ENCODE measurements at places on chromosomes 7 and 10. TPM values are rescaled to one million over a fixed set of nuclear protein-coding genes. Genes with fewer than 3 reads are reported as not detected.

DNA sequence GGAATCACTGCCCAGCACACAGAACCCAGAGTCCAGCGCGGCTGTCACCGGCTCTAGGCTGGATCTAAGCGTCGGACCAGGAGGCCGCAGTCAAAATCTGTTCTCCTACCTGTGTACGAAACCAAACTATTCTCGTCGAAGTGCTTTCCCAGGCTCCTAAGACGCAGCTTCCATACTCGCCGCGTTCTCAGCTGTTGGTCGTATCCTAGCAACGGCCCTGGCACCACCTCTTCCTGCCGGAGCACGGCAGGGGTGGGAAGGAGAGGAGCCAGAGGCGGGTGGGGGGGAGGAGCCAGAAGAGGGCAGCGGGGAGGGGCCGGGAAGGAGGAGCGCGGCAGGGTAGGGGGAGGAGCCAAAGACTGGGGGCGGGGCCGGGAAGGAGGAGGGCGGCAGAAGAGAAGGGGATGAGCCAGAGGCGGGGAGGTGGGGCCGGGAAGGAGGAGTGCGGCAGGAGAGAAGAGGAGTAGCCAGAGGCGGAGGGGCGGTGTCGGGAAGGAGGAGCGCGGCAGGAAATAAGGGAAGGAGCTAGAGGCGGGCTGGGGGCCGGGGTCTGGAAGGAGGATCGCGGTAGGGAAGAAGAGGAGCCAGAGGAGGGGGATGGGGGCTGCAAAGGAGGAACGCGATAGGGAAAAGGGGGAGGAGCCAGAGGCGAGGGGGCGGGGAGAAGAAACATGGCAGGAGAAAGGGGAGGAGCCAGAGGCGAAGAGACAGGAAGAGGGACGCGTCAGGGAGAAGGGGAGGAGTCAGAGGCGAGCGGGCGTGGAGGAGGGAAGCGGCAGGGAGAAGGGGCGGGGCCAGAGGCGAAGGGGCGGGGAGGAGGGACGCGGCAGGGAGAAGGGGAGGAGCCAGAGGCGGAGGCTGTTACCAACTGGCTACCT lies at the start of gene IQUB:
IQUB (minus strand) TSS at position 213 of the 878 bp plus-strand sequence. CDS start 22,255 bp downstream, outside the sequence.
- peaks cover 5% of the 10 kb centered on the region for H3K4me1 ChIP-seq
- peak within 1 kb of the TSS; percentile 97 for H3K27ac ChIP-seq
- no peaks in the 10 kb centered on the region for H3K27me3 ChIP-seq
- no peaks in the 10 kb centered on the region for H3K36me3 ChIP-seq
- peak; percentile 95 for DNase-seq

Gene CRYGN
- not detected for polyA plus RNA-seq

GRCh38 chr10:30151581-30152389 lies 92.4 kb upstream of the JCAD start:
- H3K27me3 ChIP-seq: no peaks in the 10 kb centered on the region
- no peak overlapping the region for H3K27ac ChIP-seq
- H3K36me3 ChIP-seq: no peaks in the 10 kb centered on the region
- DNase-seq: peak; percentile 88
- no peak overlapping the region for H3K4me3 ChIP-seq

Gene UBE3C
- 43.0 TPM for polyA plus RNA-seq

GRCh38 chr7:738723-739454 lies 11.8 kb upstream of the PRKAR1B start:
- H3K27me3 ChIP-seq: no peaks in the 10 kb centered on the region
- no peaks in the 10 kb centered on the region for H3K4me1 ChIP-seq
- no peak for DNase-seq
- H3K36me3 ChIP-seq: peaks cover 18% of the 10 kb centered on the region
- H3K27ac ChIP-seq: no peak overlapping the region

DNA sequence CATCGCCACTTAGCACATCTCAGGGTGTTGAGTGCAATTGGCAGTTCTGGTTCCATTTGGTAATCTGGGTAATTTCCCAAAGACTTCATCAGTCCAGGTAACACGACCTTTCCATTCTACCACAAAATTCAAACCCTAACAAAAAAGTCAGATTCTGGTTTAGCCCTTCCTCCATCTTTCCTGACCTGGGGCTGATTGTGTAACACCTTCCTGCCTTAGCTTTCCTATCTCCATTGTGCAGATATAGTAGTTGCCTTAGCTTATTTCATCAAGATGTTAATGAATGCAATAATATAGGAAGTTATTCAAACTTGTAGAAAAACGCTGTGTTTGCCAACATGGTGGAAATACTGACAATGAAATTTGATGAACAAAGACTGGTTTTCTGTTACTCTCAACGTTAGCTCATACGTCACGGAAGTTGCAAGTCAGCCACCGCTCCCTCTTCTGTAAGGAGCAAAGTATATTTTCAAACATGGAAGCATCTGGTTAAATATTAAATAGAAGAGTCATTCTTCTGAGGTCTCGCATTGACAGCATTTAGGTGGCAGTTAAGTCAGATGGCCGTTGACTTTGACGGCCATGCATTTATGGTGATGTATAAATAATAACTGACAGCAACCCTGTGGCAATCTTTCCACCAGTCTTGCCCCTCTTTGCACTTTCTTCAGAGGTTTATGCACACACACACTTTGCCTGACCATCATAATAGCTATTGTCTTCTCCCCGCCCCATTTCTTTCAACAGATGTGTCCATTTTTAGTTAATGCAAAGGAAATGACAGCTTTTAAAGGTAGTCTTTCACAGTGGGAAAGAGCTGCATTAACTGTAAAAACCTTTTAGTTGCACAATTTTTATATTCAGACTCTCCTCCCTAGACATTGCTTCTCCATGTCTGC lies 205.1 kb upstream of the BMPER start:
- H3K4me3 ChIP-seq: no peak overlapping the region
- peaks cover 1% of the 10 kb centered on the region for H3K27me3 ChIP-seq
- H3K4me1 ChIP-seq: no peaks in the 10 kb centered on the region
- DNase-seq: no peak
- H3K36me3 ChIP-seq: no peaks in the 10 kb centered on the region

- H3K4me1 ChIP-seq: peaks cover 2% of the 10 kb centered on the region
- H3K4me3 ChIP-seq: no peak overlapping the region
- DNase-seq: no peak
- no peak overlapping the region for H3K27ac ChIP-seq
Observed at GRCh38 chr10:91816981-91817380, 18.8 kb downstream of the TNKS2 start.

- DNase-seq: no peak
- no peaks in the 10 kb centered on the region for H3K36me3 ChIP-seq
- H3K27ac ChIP-seq: no peak overlapping the region
- no peak overlapping the region for H3K4me3 ChIP-seq
- peaks cover 19% of the 10 kb centered on the region for H3K4me1 ChIP-seq
Observed at GRCh38 chr10:76643511-76643911, 994.1 kb downstream of the KCNMA1 start.

- 0 out of 2 replicates have a peak, but pooled peaks cover 2% of the 10 kb centered on the region for H3K4me1 ChIP-seq
- H3K27ac ChIP-seq: no peak overlapping the region
- H3K4me3 ChIP-seq: no peak overlapping the region
- H3K36me3 ChIP-seq: peaks cover 2% of the 10 kb centered on the region
Observed at GRCh38 chr10:127322286-127322685, 125.9 kb upstream of the INSYN2A start.

- H3K36me3 ChIP-seq: no peaks in the 10 kb centered on the region
- H3K4me3 ChIP-seq: no peak overlapping the region
- DNase-seq: no peak
Observed at GRCh38 chr10:111548084-111548726, 471.4 kb downstream of the ADRA2A start.

DNA sequence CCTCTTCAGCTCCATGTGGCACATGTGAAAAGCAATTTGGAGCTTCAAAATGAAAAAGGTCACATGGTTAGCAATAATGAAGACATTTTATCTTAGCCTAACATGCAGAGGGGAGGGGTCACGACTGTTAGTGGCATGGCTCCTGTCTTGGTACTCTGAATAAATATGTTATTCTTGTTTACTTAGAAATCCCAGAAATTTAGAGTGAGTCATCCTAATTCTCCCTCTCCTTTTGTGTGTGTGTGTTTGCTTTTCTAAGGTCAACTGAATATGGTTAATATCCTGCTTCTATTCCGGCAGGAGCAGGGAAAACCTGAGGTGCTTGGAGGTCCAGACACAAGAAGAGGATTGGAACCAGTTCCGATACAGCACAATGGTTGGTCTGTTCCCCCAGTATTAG lies 17.6 kb downstream of the BCCIP start:
- no peak overlapping the region for H3K27ac ChIP-seq
- H3K27me3 ChIP-seq: no peaks in the 10 kb centered on the region
- no peak overlapping the region for H3K4me3 ChIP-seq
- H3K4me1 ChIP-seq: peaks cover 2% of the 10 kb centered on the region

GRCh38 chr10:57905861-57906260 lies 361.8 kb downstream of the IPMK start:
- H3K4me1 ChIP-seq: no peaks in the 10 kb centered on the region
- H3K4me3 ChIP-seq: no peak overlapping the region
- no peak for DNase-seq
- no peaks in the 10 kb centered on the region for H3K27me3 ChIP-seq
- no peak overlapping the region for H3K27ac ChIP-seq
- H3K36me3 ChIP-seq: no peaks in the 10 kb centered on the region

GRCh38 chr10:108147346-108147745 lies 982.8 kb upstream of the SORCS1 start:
- no peak overlapping the region for H3K27ac ChIP-seq
- no peaks in the 10 kb centered on the region for H3K27me3 ChIP-seq
- no peaks in the 10 kb centered on the region for H3K36me3 ChIP-seq

- DNase-seq: peak; percentile 69
- no peaks in the 10 kb centered on the region for H3K27me3 ChIP-seq
- no peak overlapping the region for H3K4me3 ChIP-seq
Observed at GRCh38 chr10:16944402-16944801, 127.2 kb upstream of the RSU1 start.

Gene OR2A7
- not detected for polyA plus RNA-seq

- H3K27me3 ChIP-seq: no peaks in the 10 kb centered on the region
- H3K36me3 ChIP-seq: no peaks in the 10 kb centered on the region
- peak; percentile 92 for DNase-seq
- peaks cover 8% of the 10 kb centered on the region for H3K4me1 ChIP-seq
- H3K27ac ChIP-seq: peak overlapping the region; percentile 77
- no peak overlapping the region for H3K4me3 ChIP-seq
Observed at GRCh38 chr10:28087661-28088351, 88.9 kb upstream of the ODAD2 start.

DNA sequence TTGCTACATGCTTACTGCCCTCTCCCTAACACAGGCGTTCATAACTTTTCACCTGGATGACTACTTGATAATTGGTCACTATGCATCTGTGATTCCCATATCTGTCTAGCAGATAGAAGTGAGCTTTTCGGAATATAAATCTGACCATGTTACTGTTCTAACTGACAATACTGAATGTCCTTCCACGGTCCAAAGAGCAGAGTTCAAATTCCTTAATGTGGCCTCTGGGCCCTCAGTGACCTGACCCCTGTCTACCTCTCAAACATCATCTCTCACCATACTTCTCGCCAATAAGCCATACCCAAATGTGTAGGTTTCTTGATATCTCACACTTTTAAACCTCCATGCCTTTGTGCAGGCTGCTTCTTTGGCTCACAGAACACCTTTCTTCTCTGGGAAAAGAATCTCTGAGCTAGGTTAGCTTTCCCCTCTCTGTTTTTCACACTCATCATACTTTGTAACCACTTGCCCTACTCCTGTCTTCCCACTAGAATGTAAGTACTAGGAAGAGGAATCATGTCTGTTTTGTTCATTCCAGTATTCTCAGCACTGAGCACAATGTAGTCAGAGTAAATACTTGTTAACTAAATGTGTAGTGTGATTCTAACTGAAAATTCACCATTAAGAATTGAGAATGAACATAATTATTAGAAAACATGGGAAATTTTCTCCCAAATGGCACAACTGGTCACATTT lies 39.2 kb upstream of the LRRC17 start:
- H3K4me1 ChIP-seq: peaks cover 28% of the 10 kb centered on the region
- H3K4me3 ChIP-seq: no peak overlapping the region
- no peaks in the 10 kb centered on the region for H3K27me3 ChIP-seq

GRCh38 chr10:129716211-129716681 lies 247.8 kb downstream of the EBF3 start:
- DNase-seq: no peak
- H3K36me3 ChIP-seq: no peaks in the 10 kb centered on the region
- H3K4me1 ChIP-seq: no peaks in the 10 kb centered on the region
- no peaks in the 10 kb centered on the region for H3K27me3 ChIP-seq

DNA sequence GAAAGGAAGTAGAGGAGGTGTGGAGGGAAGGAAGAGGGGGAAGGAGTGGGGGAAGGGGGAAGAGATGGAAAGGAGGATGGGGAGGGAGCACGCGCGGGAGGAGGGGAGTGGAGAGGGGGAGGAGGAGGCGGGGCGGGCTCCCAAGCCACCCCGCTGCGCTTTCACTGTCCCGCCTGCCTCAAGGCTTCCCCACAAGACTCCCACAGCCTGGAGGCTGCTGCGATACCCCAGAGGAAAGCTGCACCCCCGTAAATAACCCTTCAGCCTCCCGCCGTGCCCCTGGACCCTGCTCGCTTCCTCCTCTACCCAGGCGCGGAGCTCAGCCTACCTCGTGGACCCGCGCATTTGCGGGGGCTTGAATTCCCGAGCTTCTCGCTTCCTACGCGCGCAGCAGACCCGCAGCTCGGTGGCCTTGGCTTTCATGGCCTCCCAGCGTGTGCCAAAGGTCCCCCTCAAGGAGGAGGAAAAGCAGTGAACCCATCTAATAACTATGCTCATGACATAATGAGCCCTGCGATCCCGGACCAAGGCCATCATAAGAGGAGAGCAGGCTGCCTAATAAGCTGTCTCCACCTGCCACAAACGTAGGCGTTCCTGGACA lies at the start of gene C10orf67:
C10orf67 (minus strand) TSS at position 557 of the 601 bp plus-strand sequence; CDS start at position 534, 23 bp downstream.
- DNase-seq: peak; percentile 39
- peaks cover 3% of the 10 kb centered on the region for H3K4me1 ChIP-seq
- no peaks in the 10 kb centered on the region for H3K36me3 ChIP-seq
- H3K4me3 ChIP-seq: peak within 1 kb of the TSS; percentile 54
- H3K27me3 ChIP-seq: no peaks in the 10 kb centered on the region

Gene EDRF1
- 17.0 TPM for polyA plus RNA-seq

DNA sequence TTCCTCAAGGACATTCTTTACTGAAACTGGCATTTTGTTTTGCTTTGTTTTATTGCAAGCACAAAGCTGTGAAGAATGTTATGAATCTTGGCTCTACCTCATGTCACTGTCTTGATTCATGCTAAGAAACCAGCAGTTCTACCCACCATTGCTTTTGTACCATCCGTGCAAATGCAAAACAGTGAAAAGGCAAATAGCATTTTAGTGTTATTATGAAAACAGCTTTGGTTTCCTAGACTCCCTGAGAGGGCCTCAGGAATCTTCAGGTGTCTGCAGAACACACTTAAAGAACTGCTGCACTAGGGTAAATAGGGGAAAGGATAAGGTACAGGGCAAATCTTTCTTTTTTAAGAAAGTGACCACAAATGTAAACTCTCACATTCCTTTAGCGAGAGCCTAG lies 318.9 kb downstream of the AHR start:
- no peaks in the 10 kb centered on the region for H3K4me1 ChIP-seq
- H3K27me3 ChIP-seq: no peaks in the 10 kb centered on the region
- H3K4me3 ChIP-seq: no peak overlapping the region
- DNase-seq: no peak
- no peaks in the 10 kb centered on the region for H3K36me3 ChIP-seq
- H3K27ac ChIP-seq: no peak overlapping the region

DNA sequence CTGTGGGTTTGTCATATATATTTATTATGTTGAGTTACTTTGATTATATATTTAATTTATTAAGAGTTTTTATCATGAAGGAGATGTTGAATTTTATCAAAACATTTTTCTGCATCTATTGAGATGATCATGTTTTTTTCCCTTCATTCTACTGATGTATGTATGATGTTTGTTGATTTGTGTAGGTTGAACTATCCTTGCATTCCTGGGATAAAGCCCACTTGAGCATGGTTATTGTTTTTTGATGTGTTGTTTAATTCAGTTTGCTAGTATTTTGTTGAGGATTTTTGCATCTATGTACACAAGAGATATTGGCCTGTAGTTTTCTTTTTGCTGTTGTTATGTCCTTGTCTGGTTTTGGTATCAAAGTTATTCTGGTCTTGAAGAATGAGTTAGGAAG lies 31.1 kb downstream of the SCART1 start:
- H3K27ac ChIP-seq: no peak overlapping the region
- DNase-seq: no peak
- no peaks in the 10 kb centered on the region for H3K27me3 ChIP-seq
- H3K36me3 ChIP-seq: no peaks in the 10 kb centered on the region
- no peak overlapping the region for H3K4me3 ChIP-seq

Measured in IMR-90 (cell line).